ENCODE measurements at places on chromosomes 5 and 9. TPM values are rescaled to one million over a fixed set of nuclear protein-coding genes. Genes with fewer than 3 reads are reported as not detected.

- peaks cover 4% of the 10 kb centered on the region for H3K4me1 ChIP-seq
- no peak overlapping the region for H3K27ac ChIP-seq
- H3K4me3 ChIP-seq, result no peak overlapping the region
- no peaks in the 10 kb centered on the region for H3K36me3 ChIP-seq
- DNase-seq, result no peak
These were observed 23.0 kb upstream of the CEP72 start for GRCh38 chr5:589173-589572.

- H3K4me1 ChIP-seq, result peaks cover 12% of the 10 kb centered on the region
- no peak for DNase-seq
- no peak overlapping the region for H3K27ac ChIP-seq
- no peaks in the 10 kb centered on the region for H3K36me3 ChIP-seq
These were observed 47.4 kb downstream of the ANKRD33B start for GRCh38 chr5:10611290-10611689.

GRCh38 chr9:107976767-107977166 is 487.2 kb upstream of the KLF4 start:
- DNase-seq, result no peak
- H3K36me3 ChIP-seq, result no peaks in the 10 kb centered on the region
- H3K27ac ChIP-seq, result no peak overlapping the region

GRCh38 chr9:128054087-128054486 is 13.0 kb downstream of the NAIF1 start:
- no peak for DNase-seq
- H3K27ac ChIP-seq, result no peak overlapping the region
- peaks cover 4% of the 10 kb centered on the region for H3K4me1 ChIP-seq

GRCh38 chr5:6166698-6167394 is 211.5 kb downstream of the MED10 start:
- no peak overlapping the region for H3K27ac ChIP-seq
- H3K4me1 ChIP-seq, result no peaks in the 10 kb centered on the region
- no peaks in the 10 kb centered on the region for H3K36me3 ChIP-seq
- H3K4me3 ChIP-seq, result no peak overlapping the region
- peaks cover 3% of the 10 kb centered on the region for H3K27me3 ChIP-seq

DNA sequence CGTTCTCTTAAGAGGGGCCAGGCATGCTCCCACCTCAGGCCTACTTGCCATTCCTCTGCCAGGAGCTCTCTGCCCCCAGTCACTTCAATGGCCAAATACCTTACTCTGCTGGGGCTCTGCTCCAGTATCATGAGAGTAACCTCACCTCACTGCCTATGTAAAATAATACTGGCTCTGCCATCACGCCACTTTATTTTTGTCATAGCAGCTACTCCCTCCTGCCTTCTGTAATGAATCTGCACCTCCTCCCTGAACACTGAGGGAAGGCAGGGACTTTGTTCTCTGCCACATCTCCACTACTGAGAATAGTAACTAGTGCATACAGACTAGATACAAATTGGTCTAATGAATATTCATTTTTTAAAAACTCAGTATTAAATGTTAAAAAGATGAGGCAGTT is 33.8 kb downstream of the MACROH2A1 start:
- H3K36me3 ChIP-seq, result peaks cover 77% of the 10 kb centered on the region
- H3K27ac ChIP-seq, result no peak overlapping the region
- no peak overlapping the region for H3K4me3 ChIP-seq
- H3K27me3 ChIP-seq, result no peaks in the 10 kb centered on the region
- no peak for DNase-seq

- peaks cover 4% of the 10 kb centered on the region for H3K36me3 ChIP-seq
- no peak for DNase-seq
- H3K27me3 ChIP-seq, result no peaks in the 10 kb centered on the region
- peaks cover 2% of the 10 kb centered on the region for H3K4me1 ChIP-seq
- H3K27ac ChIP-seq, result no peak overlapping the region
These were observed 219.6 kb downstream of the DENND1A start for GRCh38 chr9:123710299-123710698.

DNA sequence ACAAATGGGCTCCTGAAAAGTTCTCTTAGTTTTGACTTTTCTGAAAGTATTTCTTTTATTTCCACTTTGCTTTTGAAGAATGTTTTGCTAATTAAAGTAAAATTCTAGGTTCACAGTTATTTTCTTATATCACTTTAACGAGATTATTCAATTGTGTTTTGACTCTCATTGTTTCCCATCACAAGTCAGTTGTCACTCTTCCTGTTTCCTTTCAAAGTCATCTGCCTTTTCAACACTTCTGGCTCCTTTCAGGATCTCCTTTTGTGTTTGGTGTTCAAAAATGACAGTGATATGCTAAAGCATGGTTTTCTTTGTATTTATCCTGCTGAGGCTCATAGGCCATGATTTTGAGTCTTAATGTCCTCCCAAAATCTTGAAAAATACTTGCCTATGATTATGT is 235.4 kb upstream of the TAS2R1 start:
- H3K27me3 ChIP-seq, result no peaks in the 10 kb centered on the region
- DNase-seq, result no peak
- no peaks in the 10 kb centered on the region for H3K4me1 ChIP-seq
- H3K27ac ChIP-seq, result no peak overlapping the region
- no peak overlapping the region for H3K4me3 ChIP-seq

DNA sequence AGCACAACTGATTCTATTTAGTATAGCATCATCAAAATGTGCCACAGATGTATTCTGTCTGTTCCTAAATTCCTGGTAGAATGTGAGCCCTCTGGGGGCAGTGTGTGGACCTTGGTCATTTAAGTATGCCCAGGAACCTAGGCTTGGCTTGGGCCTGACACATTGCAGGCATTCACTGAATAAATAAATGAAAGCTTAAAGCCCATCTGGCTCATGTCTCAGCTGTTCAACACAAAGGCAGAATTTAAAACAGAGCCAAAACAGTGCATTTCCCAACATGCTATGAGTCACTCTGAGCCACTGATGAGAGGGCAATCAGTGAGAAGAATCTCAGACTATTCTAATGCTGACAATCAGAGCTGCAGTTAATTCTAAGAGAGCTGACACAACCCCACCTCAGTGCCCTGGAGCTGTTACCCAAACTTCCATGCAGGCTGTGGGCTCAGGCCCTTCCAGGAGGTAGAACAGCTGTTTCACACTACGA is 8.1 kb downstream of the FAM193B start:
- no peak overlapping the region for H3K4me3 ChIP-seq
- H3K36me3 ChIP-seq, result peaks cover 23% of the 10 kb centered on the region
- no peaks in the 10 kb centered on the region for H3K27me3 ChIP-seq
- no peak for DNase-seq
- no peaks in the 10 kb centered on the region for H3K4me1 ChIP-seq
- H3K27ac ChIP-seq, result no peak overlapping the region

GRCh38 chr5:57410374-57411320 is 72.0 kb downstream of the ACTBL2 start:
- H3K27me3 ChIP-seq, result no peaks in the 10 kb centered on the region
- H3K27ac ChIP-seq, result no peak overlapping the region
- no peaks in the 10 kb centered on the region for H3K4me1 ChIP-seq
- no peak for DNase-seq

DNA sequence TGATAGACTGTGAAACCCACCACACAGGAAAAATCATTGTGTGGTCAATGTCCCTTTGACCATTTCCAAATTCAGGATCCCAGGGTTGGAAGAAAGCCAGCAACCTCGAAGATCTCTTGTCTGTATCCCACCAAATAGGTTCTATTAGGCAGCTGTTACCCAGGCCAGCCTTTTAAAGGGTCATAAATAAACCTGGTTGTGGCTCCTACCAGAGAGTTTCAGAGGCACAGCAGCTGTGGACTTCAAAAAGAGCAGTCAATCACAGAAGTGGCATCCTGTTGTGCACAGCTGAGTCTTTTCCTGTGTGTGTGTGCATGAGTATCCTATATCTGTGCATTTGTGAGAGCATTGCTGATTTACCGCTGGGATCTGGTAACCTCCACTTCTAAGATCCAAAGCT is 23.7 kb upstream of the OR2S2 start:
- H3K36me3 ChIP-seq, result no peaks in the 10 kb centered on the region
- no peak overlapping the region for H3K27ac ChIP-seq
- peaks cover 45% of the 10 kb centered on the region for H3K27me3 ChIP-seq
- no peak for DNase-seq

- no peaks in the 10 kb centered on the region for H3K36me3 ChIP-seq
- H3K4me1 ChIP-seq, result no peaks in the 10 kb centered on the region
- H3K27ac ChIP-seq, result no peak overlapping the region
- peaks cover 8% of the 10 kb centered on the region for H3K27me3 ChIP-seq
These were observed 118.7 kb upstream of the CCDC112 start for GRCh38 chr5:115415143-115415491.

GRCh38 chr5:133222979-133223378 is 171.2 kb downstream of the HSPA4 start:
- no peak overlapping the region for H3K27ac ChIP-seq
- H3K4me1 ChIP-seq, result no peaks in the 10 kb centered on the region
- no peaks in the 10 kb centered on the region for H3K36me3 ChIP-seq
- H3K27me3 ChIP-seq, result peaks cover 6% of the 10 kb centered on the region
- no peak for DNase-seq

DNA sequence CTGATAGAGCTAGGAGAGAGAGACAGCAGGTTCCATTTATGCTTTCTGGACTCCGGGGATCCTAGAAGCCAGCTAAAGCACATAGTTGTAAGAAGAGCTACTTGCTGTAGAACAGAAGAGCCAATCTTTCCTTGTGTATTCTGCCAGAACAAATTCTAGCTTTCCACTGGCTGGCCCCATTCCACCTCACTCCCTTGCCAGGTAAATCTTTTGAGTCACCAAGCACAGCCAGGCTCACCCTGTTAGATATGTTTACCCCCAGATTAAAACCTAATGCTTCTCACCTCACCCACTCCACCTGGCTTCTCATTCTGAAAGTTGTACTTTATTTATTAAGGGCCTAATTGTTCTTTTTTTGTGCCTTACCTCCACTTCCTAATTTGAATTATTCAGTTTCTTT is 48.9 kb upstream of the CHD1 start:
- H3K4me1 ChIP-seq, result peaks cover 12% of the 10 kb centered on the region
- no peak overlapping the region for H3K4me3 ChIP-seq
- no peak overlapping the region for H3K27ac ChIP-seq
- H3K36me3 ChIP-seq, result no peaks in the 10 kb centered on the region

The HAPLN1 gene
- total RNA-seq, result not detected

The ANGPTL2 gene
- total RNA-seq, result not detected

The ZNF883 gene
- total RNA-seq, result 0.76 TPM

The SOWAHA gene
- total RNA-seq, result not detected

The NPR3 gene
- total RNA-seq, result not detected

The KCNIP1 gene
- total RNA-seq, result not detected

The C9orf50 gene
- total RNA-seq, result not detected

Data from activated CD8-positive, alpha-beta T cell treated with anti-CD3 and anti-CD28 coated beads, Interleukin-2, amount 10 ng/mL, durations not matched to agents 7 days and 5 days (primary cell).